Esophagus squamous epithelium (tissue), 5 donors: ENCODE measurements at places on chromosomes 2 and 18.

- no peak for DNase-seq
Measured at GRCh38 chr18:74745633-74746403, 148.1 kb downstream of the ZNF407 start.

- no peak for DNase-seq
Measured at GRCh38 chr2:9554921-9555296, 721 bp downstream of the ADAM17 start.

DNA sequence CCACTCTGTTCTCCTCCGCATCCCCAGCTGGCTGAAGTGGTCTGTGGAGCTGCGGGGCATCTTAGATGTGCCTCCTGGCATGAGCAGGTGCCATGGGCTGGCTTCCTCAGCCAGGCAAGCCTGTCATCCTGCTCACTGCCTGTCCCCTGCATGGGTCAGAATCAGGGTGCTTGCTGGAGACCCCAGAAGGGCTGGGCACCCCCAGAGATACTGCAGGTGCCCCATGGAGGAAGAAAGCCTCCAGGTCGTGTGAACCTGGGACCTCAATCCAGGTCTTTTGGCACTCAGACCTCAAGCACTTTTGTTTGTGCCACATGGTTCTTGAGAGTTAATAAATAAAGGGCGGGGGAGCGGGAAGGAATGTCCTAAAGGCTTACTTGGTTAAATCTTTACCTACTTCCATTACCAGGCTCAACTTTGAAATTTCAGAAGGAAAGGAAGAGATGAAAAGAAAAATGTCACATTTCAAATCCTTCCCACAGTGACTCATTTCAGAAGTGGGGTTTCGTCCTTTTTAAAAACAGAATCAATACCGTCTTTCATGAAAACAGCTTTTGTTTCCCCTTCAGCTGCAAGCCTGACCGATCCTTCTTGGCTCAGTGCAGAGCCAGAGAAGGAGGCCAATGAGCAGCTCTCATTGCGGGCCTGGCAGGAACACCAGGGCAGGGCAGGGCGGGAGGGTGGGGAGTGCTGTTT lies 69.9 kb downstream of the RHOB start:
- no peak for DNase-seq

GRCh38 chr2:105669384-105669891 lies 75.3 kb upstream of the NCK2 start:
- DNase-seq = no peak

- DNase-seq = no peak
Measured at GRCh38 chr2:36770542-36771287, 74.2 kb downstream of the VIT start.

DNA sequence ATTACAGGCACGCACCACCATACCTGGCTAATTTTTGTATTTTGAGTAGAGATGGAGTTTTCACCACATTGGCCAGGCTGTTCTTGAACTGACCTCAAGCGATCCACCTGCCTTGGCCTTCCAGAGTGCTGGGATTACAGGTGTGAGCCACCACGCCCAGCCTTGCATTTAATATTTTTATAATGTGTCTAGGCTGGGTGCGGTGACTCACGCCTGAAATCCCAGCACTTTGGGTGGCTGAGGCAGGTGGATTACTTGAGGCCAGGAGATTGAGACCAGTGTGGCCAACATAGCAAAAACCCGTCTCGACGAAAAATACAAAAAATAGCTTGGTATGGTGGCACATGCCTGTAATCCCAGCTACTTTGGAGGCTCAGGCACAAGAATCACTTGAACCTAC lies 3.2 kb downstream of the RPL37A start:
- DNase-seq = no peak

DNA sequence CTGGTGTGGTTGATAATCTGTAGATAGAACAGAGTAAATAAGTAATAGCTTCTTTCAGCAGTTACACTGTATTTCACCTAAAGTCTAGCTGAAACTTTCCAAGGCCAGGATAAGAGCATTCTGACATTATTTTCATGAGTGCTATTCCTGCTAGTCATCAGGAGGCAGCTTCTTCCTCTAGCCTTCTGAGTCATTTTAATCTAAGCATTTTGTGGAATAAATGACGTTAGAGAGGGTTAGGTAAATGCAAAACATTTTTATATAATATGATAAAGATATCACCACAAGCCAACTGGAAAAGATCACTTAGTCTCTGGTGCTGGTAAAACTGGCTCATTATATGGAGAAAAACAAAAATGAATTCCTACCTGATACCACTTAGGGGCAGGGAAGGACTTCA lies 138.5 kb downstream of the MEP1B start:
- DNase-seq = no peak
